CD8-positive, alpha-beta memory T cell (primary cell): ENCODE measurements at places on chromosomes 16 and 17.

DNA sequence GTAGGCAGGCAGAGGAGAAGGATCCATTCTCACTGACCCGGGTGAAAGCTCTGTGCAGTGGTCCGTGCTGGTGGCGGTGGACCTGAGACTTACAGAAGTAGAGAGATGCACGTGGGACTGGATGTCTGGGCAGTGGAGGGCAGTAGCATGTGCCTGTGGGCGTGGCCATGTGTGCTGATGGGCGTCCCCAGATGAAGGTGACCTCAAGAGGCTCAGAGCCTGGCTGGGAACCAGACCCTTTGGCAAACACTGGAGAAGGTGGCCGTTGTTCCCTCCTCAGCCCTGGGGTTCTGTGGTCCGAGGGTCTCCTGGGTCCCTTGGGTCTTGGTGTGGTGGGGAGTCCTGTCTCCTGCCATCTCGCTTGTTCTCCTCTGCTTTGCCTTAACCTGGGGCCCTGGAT is 15.6 kb downstream of the WSCD1 start:
- DNase-seq, result no peak

GRCh38 chr16:78703936-78704335 is 604.5 kb downstream of the WWOX start:
- DNase-seq, result no peak

GRCh38 chr17:29581583-29582253 is 7.7 kb downstream of the GIT1 start:
- DNase-seq, result no peak

- DNase-seq, result no peak
These were observed 425.1 kb downstream of the UTP18 start for GRCh38 chr17:51685287-51685909.

DNA sequence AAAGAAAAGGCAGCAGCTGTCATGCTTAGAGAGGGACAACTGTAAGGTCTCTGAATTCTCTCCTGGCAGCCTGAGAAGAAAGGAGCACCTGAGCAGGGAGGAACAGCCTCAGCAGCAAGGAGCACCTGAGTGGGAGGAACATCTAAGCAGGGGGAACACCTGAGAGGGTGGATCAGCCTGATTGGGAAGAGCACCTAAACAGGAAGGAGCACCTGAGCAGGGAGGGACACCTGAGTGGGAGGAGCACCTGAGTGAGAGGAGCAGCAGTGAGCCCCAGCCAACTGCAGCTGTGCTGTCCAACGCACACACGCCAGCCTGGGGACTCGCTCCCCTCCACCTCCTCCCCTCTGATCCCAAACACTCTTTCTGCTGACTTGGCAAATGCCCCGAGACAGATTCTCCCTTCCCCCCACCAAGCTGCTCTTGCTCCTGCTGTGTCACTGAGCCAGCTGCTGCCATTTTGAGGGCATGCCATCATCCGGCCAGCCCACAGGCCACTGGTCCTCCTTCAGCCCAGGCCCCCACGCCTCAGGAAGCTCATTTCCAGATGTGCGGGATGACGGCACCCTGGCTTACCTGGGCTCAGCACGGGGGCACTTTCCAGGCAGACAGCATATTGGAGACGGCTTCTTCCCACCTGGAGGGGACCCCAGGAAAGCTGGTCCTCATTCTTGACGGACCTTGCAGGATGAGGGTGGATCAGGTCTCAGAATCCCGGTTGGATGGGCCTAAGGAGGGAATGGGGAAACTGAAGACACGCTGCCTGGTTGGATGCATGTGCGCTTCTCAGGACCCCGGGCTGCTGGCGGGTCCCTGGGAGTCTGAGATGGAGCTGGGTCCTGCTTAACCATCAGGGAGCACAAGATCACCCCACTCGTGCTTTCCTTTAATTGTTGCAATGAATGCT is 57.7 kb upstream of the RBFOX3 start:
- no peak for DNase-seq

DNA sequence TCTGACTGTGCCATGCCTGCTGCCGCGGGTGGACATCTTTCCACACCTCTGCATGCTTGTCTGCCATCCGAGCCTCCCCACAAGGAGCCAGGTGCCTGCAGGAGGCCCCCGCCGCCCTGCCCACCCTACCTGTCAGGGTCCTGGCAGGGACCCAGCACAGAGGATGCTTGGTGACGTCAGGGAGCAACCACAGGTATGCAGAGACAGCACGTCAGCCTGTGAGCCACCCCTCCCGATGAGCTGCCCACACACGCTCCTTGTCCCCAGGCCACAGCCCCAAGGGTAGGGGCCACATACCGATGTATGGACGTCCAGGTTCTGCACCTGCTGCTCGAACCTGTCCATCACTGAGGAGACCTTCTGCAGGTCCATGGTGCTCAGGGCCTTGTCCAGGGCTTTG is 10.6 kb downstream of the CHMP1A start:
- no peak for DNase-seq

- DNase-seq, result peak; percentile 71
These were observed at the start of gene CFAP52 for GRCh38 chr17:9576521-9577372. TSS of gene CFAP52 (plus strand) at chr17:9576642. CDS start at chr17:9576696, 54 bp downstream.

DNA sequence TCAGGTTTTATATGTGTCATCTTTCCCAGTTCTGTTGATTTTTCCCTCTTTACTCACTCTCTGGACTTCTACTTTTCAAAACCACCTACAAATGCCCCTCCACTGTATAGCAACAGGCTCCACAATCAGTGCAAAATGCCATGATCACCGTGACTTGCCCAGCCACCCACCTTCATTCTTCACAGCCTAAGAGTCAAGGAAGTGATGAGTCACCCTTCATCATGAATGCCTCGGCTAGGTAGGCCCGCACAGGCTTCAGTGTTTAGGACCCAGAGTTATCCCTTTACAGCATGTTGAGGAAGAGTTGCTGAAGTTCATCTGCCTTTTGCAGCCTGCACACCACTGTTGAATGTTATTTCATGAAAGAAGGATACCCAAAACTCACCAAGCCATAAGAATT is 158.6 kb downstream of the PMP22 start:
- DNase-seq, result no peak

DNA sequence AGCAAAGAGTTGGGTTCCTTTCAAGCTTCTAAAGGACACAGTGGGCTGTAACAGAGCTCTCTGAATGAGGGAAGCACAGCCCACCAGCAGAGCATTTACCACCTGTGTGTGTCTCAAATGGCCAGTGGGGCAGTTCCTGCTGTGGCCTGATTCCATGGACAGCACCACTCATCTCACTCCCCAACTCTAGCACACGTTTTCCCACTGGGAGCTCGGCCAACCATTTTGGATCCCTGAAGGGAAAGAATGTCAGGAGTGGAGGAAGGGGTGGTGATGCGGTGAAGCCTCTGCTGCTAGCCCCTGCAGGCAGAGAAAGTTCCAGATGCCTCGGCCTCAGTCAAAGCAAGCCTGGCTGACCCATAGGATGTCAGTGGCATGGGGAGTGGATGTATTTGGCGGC is 86.6 kb downstream of the PLXDC1 start:
- no peak for DNase-seq

DNA sequence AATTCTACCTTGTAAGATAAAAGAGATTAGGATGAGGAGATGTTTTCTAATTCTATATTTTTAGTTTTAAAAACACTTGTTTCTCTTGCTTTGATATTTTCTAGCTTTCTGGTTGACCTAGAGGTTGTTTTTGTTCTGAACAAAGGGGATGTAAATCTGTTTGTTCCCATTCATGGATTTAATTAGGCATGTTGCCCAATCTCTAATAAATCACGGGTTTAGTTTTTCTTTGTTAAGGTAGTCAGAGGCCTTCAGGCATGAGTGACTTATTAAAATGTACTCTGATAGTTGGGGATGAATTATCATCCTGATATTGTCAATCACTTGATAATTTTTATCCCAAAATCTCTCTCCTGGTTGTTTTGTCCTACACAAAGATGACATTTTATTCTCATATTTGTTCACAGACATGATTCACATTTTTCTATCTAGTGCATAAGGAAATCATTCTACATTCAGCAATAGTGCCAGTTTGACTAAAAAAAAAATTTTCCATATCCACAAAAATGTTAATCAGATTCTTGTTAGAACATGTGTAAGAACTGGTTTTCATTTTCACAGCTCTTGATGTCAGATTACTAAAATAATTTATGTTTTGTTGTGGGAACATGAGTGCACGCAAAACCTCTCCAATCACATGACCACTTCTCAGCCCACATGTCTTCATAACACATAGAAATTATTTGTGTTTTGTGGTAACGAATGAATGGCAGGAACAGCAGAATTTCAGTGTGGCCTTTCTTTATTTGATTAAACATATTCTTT is 95.7 kb upstream of the AKTIP start:
- no peak for DNase-seq

- DNase-seq, result peak; percentile 57
These were observed 1.1 kb upstream of the HAPSTR1 start for GRCh38 chr16:9090101-9090959.

GRCh38 chr16:24255456-24256371 is at the start of gene CACNG3:
TSS of gene CACNG3 (plus strand) at chr16:24256335. CDS start at chr16:24256755, 420 bp downstream.
- DNase-seq, result peak; percentile 27

- DNase-seq, result no peak
These were observed 954.7 kb upstream of the RBFOX1 start for GRCh38 chr16:6377956-6378355.

DNA sequence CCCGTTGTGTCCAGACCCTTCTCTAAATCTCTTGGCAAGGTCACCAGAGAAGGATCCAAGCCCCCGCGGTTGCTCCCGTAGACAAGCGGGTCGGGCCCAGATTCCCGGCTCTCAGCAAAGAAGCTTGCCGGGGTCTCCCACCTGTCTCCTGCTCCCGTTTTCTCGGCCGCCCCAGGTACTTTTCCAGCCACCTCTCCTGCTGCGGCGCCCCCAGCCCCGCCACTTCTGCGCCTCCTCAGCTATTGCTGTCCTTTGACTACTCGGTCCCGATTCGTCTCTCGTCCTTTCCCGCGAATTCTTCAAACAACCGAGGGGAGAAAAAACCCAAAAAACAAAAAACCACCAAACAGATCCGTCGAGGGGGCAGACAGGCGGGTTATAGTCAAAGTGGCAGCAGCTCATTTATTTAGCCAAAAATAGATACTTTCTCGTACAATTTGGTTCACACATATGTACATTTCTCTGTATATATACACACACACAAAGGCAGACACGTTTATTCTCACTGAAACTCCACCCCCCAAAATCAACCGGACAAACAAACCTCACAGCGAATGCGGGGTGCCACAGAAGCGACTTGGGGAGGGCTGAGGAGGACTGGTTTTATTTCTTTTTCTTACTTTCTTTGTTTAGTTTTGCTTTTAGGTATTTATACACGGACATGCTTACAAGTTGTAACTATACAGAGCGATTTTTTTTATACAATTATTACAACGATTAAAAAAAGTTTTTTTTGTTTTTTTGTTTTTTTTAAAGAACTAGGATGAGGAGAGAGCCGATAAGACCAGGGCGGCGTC is 3.5 kb downstream of the IRX3 start:
- no peak for DNase-seq

DNA sequence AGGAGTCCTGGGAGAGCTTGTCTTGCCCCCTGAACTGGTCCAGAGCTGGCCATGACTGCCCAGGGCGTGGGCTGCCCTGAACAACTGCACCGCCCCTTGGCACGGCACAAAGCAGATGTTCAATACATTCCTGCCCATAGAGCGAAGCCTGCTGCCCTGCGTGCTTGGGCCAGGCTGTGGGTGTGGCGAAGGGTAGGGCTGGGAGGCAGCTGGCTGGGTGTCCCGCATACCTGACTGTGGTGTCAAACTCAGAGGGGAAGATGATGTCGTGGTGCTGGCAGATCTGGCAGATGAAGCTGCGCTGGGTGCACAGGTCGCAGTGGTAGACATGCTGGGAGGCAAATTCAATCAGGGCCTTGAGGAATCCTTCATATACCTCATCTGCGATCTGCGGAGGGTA is 124.2 kb upstream of the SMURF2 start:
- DNase-seq, result no peak

- peak; percentile 29 for DNase-seq
These were observed 513 bp downstream of the CRLF3 start for GRCh38 chr17:30824002-30824355.

- DNase-seq, result no peak
These were observed 67.8 kb downstream of the C16orf95 start for GRCh38 chr16:87249425-87249824.

DNA sequence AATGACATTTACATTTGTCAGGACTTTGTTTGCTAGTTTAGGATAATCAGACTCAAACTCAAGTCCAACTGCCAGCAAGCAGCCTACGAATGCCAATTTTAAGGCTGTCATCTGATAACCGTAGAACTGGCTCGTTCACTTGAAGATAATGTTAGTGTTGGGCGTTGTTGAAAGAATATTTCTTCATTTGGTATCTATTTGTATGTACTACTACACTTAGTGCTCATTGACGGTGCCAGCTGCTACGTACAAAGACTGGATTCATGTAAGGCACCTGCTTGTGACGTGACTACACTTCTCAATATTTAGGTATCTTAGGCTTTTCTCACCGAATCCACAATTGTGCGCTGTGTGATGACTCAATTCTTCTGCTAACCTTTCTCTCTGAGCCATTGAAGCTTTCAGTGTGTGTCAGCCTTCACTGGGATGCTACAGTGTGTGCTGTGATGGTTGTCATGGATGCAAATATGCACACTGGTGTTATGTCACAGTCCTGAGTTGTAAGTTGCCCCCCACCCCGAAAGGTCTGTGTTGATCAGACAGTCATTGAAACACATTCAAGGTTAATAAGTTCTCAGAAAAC is 5.7 kb downstream of the ATP2C2 start:
- DNase-seq, result no peak

- peak; percentile 53 for DNase-seq
These were observed 585 bp downstream of the MLKL start for GRCh38 chr16:74700116-74700437.

DNA sequence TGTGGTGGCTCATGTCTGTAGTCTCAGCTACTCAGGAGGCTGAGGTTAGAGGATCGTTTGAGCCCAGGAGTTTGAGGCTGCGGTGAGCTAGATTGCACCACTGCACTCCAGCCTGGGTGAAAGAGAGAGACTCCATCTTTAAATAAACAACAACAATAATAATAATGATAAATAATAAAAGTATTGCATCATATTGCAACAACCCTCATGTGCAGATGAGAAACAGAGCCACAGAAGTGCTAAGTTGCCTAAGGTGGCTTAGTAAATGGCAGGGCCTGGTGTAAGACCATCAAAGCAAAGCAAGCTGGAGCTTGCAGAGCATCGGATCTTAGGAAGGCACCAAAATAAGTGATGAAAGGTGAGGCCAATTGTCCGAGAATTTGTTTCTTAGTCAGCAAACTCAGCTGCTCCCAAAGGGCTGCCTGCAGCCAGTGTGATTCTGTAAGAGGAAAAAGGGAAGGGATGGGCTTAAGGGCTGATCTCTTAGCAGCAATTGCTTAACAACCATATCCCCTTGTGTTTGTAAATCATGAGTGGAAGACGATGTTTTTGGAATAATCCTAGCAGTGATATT is 45.3 kb upstream of the HS3ST3A1 start:
- no peak for DNase-seq

DNA sequence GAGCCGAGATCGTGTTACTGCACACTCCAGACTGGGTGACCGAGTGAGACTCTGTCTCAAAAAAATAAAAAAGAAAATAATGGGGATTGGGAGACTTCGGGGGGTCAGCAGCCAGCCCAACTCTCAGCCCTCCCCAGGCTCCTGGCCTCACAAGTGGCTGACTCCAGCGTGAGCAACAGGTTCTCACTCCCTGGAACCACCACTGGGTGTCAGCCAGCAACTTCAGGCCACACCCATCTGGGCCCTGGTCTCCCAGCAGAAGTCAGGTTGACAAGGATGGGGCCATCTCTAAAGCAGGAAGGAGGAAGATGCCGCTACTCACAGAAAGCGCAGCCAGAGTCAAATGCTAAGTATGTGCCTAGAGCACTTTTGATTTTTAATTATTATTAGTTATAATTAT is 139.4 kb downstream of the C16orf78 start:
- no peak for DNase-seq

GRCh38 chr16:66904846-66905632 is 13.6 kb downstream of the CDH16 start:
- DNase-seq, result no peak

- no peak for DNase-seq
These were observed 200.8 kb upstream of the KCNJ16 start for GRCh38 chr17:69874175-69874670.
